ENCODE measurements at places on chromosomes 16 and 17.

GRCh38 chr16:4979164-4979563 lies 21.0 kb downstream of the SEC14L5 start:
- no peak for DNase-seq

DNA sequence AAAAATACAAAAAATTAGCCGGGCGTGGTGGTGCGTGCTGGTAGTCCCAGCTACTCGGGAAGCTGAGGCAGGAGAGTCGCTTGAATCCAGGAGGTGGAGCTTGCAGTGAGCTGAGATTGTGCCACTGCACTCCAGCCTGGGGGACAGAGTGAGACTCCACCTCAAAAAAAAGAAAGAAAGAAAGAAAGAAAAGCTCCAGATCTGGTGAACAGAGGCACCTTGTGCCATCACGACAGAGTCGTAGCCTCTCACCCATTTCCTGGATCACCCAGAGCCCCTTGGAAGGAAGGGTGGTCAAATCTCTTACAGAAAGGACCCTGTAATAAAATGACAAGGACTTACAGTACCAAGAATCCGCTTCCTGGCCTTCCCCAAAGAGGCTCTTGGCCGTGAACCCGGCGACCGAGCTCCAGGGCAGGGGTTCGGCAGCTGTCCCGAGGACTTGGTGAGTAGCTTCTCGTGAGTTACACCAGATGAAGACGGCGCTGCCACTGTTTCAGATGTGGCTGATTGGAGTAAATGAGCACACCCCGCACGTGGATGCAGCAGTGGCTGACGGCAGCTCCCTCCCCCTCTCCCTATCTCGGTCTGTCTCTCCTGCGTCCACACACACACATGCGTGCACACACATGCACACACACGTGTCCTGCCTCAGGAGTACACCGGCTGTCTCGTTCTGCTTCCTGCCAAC lies 13.5 kb downstream of the LGALS3BP start:
- no peak for DNase-seq

DNA sequence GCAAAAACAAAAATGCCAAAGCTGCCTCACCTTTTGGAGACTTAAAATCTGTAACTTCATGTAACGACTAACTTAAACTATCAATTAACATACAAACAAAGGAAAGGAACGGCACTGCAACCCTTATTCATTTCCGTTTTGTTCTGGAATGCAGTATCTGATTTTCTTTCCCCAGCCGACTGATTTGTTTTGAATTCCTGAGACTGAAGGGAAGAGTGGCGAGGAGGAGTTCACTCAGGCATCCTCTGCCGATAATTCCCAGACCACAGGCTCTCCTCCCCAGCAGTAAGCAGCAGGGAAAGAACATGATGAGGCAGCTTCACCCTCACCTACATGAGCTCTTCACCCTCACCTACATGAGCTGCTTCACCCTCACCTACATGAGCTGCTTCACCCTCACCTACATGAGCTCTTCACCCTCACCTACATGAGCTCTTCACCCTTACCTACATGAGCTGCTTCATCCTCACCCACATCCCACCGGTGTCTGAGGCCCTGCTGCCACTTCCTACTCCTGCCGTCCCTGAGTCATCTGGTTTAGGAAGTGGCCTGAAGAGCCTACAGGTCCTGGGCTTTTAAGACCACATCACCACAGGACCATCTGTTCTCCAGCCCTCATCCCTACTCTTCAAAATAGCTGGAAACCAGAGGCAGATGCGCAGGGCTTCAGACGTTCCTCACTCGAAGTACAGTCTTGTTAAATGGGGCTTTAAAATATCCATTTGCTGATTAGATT lies 168.0 kb upstream of the RPH3AL start:
- DNase-seq, result no peak

DNA sequence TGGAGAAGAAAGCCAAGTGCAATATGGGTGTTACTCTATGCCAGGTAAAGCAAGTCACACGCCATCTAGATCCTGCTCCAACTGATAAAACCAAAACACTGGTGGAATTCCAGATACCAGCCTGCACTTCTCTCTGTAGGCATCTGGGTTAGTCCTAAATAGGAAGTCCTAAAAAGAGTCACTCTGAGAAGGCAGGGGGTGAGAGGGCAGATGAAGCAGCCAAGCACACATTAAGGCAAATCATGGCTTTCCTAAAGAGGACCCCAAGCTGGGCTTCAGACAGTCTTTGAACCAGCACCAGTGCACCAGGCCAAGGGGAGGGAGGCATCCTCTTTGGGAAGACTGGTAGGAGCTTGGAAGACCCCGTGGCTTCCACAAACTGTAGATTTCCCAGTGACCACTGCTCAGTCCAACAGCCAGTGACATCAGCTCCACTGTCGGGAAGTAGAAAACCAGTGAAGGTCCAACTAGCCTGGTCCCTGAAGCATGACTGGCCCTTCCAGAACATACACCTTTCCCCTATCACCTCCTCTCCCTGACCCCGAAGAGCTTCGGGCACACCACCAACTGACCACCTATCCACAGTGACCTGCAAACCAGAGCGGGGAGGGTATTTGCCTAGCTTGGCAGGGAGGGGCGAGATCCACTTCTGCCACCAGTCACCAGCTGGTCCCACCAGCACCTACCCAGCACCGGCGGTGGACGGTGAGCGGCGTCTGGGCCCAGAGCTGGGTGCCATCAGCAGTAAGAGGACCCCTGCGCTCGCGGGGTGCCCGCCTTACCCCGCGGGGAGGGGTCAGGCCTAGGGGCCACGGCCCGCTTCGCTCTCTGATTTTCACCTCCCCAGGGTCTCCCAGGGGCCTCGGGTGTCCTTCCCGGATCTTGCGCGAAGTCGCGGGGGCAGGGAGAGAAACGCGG lies 1.0 kb downstream of the LITAF start:
- DNase-seq, result no peak

DNA sequence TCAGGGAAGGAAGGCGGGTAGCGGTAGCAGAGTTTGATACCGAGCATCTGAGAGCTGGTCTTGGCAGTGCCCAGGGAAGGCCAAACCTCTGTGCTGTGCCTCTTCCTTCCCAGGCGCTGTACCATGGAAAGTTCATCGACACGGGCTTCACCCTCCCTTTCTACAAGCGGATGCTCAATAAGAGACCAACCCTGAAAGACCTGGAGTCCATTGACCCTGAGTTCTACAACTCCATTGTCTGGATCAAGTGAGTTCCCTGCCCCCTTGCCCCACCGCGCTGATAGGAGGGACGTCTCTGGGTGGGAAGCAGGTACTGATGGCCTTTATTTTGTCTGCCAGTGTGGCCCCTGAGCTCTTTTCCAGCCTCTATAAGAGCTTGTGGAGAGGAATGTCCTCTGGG lies 15.4 kb upstream of the CLEC18A start:
- DNase-seq, result no peak

- no peak for DNase-seq
These were observed 57.4 kb downstream of the PLCG2 start for GRCh38 chr16:81836279-81837054.

- no peak for DNase-seq
These were observed 140.5 kb downstream of the CACNG3 start for GRCh38 chr16:24396350-24397271.

GRCh38 chr17:19248151-19248927 lies 11.2 kb downstream of the EPN2 start:
- DNase-seq, result no peak

DNA sequence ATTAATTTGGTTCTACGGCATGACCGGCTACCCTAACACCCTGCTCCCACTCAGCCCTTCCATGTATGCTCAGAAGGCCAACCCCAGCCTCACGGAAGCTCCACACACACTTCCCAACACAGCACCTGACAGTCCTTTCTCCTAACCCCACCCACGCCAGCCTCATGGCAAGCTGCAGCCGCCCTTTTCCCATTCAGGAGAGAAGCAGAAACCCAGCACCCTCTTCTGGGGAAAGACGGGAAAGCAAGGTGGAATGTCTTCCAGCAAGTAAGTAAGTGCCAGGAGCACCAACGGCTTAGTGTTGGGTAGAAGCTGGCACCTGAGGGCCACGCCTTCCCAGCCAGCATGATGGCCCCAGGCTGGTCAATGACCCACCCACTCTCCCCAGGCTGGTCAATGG lies 32.1 kb downstream of the ABR start:
- no peak for DNase-seq

- DNase-seq, result no peak
These were observed 6.6 kb downstream of the ZDHHC7 start for GRCh38 chr16:85004587-85005205.

DNA sequence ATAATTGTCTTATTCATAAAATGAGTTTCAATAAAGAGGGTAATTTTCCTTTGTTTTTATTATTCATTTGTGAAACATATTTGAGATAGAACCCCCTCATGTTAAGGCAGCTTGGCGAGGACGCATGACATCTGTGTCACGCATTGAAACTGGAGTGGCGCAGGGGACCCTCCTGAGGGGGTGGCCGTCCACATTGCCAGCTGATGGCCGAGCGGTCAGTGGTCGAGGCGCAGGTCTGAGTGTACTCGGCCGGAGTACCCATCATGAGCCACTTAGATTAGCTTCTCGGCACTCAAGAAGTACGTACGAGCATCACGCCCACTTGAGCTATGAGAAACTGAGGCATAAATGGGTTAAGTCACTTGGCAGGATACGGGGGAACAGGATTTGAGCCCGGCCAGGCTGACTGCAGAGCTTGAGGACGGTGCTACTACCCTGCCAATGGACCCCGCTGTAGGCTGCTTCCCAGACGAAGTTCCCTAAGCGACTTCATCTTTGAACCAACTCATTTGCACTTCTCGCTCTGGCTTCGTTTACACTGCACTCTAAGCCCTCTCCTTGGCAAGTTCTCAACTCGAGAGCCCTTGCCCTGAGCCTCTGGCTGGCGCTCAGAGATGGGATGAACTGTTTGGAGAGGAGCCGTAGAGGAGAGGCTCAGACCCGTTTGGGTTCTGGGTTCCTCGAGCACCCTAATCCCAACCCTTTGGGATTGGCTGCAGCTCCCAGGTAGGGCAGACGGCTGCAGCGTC lies 91.8 kb downstream of the SDK2 start:
- no peak for DNase-seq

GRCh38 chr17:5580969-5581368 lies 3.3 kb downstream of the NLRP1 start:
- no peak for DNase-seq

GRCh38 chr16:24344784-24345183 lies 88.6 kb downstream of the CACNG3 start:
- DNase-seq, result no peak

- no peak for DNase-seq
These were observed 135.4 kb upstream of the AXIN2 start for GRCh38 chr17:65696739-65697394.

DNA sequence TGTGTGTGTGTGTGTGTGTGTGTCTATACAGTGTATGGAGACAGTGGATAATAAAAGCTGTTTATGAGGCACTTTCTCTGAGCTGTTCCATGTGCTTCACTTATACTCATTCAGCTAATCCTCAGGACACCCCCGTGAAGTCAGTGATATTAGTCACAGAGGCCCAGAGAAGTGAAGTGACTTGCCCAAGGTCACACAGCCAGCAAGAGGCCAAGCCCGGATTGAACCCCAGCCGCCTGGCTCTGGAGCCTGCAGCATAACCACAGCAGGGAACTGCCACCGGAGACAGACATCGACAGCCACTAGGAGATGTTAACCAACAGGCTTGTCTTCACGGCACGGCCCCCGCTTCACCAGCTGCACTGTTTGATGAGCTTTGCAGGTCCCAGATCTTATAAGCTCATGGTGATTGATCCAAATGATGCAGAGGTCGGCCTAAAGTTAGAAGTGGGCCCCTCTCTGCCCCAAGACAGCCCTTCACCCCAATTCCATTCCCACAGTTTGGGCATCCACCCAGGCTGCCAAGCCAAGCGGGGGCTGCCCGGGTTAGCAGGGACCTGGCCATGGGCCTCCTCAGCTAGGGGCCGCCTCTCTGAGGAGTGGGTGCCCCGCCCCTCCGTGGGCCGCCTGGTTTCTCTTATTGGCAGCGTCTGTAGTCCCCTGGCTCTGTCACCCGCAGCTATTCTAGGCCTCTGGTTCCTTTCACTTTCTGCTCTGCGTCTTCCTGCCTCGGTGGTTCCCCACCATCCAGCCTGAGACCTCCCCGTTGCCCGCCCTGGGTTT lies 30.9 kb downstream of the SOCS1 start:
- DNase-seq, result peak; percentile 79

DNA sequence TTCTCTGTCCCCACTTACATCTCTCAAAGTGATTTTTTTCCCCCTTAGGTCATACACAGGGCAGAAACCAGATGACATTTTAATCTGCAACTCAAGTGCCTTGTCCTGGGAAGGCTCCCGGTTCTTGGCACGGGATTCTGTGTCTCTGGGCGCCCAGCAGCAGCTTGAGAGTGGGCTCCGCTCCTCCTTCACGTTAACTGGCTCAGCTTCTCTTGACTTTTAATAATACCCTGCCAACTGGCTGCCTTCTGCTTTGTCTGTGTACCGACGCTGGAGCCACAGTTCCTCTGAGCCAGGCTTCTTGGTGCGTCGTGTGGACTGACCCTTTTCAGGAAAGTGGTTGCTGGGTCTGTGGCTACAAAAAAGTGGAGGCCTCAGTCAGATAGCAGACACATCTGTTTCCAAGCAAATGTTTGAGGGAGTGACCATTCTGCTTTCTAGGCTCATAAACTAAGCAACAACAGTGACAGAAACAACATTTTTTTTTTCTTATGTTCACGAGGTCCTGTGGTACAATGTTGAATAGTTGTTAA lies 64.9 kb downstream of the IRF8 start:
- DNase-seq, result no peak

DNA sequence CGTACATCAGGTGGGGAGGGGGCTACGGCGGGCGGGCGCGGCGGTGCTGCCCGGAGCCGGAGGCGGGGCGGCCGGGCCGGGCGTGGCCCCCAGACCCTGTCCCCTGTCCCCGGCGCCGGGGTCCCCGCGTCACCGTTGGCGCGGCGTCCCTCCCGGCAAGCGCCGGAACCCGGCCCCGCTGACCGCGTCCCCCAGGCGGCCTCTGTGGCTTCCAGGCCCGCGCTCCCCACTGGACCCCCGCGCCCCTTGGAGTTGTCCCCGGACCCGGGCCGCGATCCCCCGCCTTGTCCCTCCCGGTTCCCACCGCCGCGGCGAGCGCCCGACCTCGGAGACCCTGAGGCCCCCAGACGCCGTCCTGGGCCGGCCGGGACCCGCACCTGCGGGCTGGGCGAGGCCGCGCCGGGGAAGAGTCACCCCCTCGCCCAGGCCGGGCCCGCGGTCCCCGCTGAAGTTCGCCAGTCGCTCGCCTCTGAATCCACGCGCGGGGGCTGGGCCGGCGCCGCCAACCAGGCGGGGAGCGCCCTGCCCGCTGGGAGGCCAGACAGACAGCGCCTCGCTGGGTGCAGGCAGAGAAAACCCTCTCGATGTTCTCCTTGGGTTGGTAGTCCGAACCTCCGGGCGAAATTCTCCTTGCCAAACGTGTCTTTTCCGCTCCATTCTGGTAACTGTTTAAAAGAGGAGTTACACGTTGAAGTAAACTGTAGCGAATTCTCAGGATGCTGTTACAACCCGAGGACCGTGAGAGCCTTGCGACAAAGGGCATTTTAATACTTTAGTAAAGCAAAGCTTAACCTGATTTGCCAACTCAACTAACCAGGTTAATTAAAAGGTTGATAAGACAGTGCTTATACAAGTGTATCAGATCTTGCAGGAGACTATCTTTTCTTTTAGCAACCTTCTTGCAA lies 761 bp downstream of the GAN start:
- DNase-seq, result peak; percentile 42

GRCh38 chr17:76752006-76752405 lies 14.1 kb downstream of the MFSD11 start:
- DNase-seq, result no peak

Data from stimulated activated CD8-positive, alpha-beta memory T cell treated with anti-CD3 and anti-CD28 coated beads, Interleukin-4, amount 100 ng/mL, for 24 hours (primary cell).